ENCODE measurements at places on chromosomes 12 and 14. TPM values are rescaled to one million over a fixed set of nuclear protein-coding genes. Genes with fewer than 3 reads are reported as not detected.
A peak's percentile ranks its signal among the peaks of the same experiment; 100 is the strongest.

- H3K4me1 ChIP-seq: no peaks in the 10 kb centered on the region
- H3K36me3 ChIP-seq: no peaks in the 10 kb centered on the region
- DNase-seq: no peak
These were observed 158.0 kb downstream of the CAPZA3 start for GRCh38 chr12:18895946-18896345.

- H3K36me3 ChIP-seq: no peaks in the 10 kb centered on the region
- H3K27me3 ChIP-seq: peaks cover 69% of the 10 kb centered on the region
- peaks cover 7% of the 10 kb centered on the region for H3K4me1 ChIP-seq
- peak; percentile 87 for DNase-seq
These were observed 741.8 kb downstream of the TMEM121 start for GRCh38 chr14:106268013-106268727.

DNA sequence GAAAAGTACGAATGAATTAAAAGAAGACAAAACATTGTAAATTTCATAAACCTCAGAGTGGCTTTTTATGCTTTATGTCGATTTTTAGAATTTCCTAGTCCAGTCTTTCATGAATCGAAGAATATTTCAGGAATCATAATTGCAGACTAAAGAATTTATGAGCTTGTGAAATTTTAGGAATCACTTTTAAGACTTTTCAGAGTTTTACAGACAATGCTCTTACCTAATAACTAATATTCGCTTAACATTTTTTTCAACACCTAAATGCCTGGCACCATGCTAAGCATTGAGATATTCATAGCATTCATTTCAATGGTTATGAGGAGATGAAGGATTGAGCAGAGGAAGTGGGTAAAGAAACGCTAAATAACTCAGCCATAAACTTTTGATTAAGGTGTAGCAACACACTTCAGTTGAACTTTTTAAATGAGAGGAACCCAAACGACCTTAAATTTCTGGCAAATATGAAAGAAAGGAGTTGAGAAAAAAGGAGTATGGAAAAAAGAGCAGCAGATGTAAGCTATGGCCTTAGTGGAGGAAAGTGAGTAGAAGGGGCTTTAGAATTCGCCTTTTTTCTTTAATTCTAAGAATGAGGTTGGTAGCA lies 739 bp upstream of the USP44 start:
- H3K4me1 ChIP-seq: peaks cover 57% of the 10 kb centered on the region
- peak overlapping the region; percentile 97 for H3K27ac ChIP-seq
- peaks cover 11% of the 10 kb centered on the region for H3K36me3 ChIP-seq
- DNase-seq: no peak

DNA sequence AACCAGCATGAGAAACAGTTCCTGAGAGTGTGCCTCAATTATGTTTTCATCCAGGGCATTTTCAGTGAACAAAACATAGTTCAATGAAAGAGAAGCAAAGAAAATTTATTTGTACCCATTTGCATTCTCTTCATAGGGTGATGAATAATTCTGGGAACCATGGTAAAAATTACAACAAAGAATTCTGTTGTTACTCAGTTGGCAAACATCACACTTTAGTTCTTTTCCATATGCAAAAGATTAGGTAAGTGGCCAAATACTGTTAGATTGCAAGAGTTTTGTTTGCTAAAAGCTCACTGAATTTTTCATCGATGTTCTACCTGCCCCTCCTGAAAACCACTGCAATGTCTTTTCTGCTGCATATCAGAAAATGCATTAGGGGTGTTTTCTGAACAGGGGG lies 132.4 kb upstream of the RGS6 start:
- peaks cover 41% of the 10 kb centered on the region for H3K27me3 ChIP-seq
- no peak for DNase-seq
- H3K4me1 ChIP-seq: no peaks in the 10 kb centered on the region
- no peak overlapping the region for H3K4me3 ChIP-seq
- no peaks in the 10 kb centered on the region for H3K36me3 ChIP-seq

- no peaks in the 10 kb centered on the region for H3K36me3 ChIP-seq
- H3K4me1 ChIP-seq: no peaks in the 10 kb centered on the region
- no peak overlapping the region for H3K27ac ChIP-seq
These were observed 204.9 kb upstream of the RMST start for GRCh38 chr12:97257726-97258125.

The HNF1A gene
- not detected for total RNA-seq

All from activated CD8-positive, alpha-beta memory T cell treated with anti-CD3 and anti-CD28 coated beads, Interleukin-2, amount 10 ng/mL, durations not matched to agents 7 days and 5 days (primary cell).